ENCODE measurements at places on chromosomes 2 and 18.

GRCh38 chr18:10525371-10525691 lies 496 bp upstream of the NAPG start:
- DNase-seq: no peak

GRCh38 chr18:50775207-50775606 lies 44.6 kb downstream of the MRO start:
- no peak for DNase-seq

DNA sequence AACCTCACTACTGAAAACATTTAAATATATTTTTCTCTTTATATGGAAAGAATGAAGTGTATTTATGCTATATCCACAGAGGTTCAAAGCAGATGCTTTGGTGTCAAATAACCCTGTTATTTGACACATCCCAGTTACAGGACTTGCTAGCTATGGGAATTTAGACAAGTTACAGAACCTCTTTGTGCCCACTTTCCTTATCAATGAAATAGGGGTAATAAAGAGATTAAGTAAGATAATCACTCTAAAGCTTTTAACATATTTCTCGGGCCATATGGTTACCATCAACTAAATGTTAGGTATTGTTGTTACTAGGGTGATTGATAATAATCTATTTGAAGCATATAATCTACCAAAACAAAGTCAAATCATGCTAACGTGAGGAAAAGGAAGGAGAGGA lies 1660.6 kb upstream of the NXPH2 start:
- DNase-seq: no peak

DNA sequence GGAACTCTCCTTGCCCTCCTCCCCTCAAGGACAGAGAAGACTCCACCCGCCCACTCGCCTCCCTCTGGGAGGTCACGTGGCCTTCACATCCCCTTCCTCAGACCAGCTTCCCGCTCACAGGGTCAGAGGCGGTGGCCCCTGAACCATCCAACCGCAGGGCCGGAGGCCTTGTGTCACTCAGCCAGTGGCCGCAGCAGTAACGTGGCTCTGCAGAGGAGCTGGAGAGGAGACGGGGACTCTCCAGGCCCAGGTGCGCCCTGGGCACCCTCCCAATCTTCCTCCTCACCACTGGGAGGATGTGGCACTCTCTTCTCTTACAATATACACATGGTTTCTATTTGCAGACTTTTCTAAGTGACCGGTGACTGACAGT lies 161.7 kb downstream of the TWIST2 start:
- DNase-seq: no peak

GRCh38 chr2:171430516-171431410 lies 3.0 kb downstream of the METTL8 start:
- DNase-seq: no peak

Measured in activated T-cell treated with anti-CD3 and anti-CD28 coated beads for 24 hours (primary cell).